Stimulated activated CD8-positive, alpha-beta memory T cell treated with anti-CD3 and anti-CD28 coated beads, Interleukin-7, amount 100 ng/mL, for 1 hour (primary cell): ENCODE measurements at places on chromosomes 12 and 14.
A peak's percentile ranks its signal among the peaks of the same experiment; 100 is the strongest.

- DNase-seq: no peak
Observed at GRCh38 chr12:109888179-109889020, 8.1 kb upstream of the GLTP start.

DNA sequence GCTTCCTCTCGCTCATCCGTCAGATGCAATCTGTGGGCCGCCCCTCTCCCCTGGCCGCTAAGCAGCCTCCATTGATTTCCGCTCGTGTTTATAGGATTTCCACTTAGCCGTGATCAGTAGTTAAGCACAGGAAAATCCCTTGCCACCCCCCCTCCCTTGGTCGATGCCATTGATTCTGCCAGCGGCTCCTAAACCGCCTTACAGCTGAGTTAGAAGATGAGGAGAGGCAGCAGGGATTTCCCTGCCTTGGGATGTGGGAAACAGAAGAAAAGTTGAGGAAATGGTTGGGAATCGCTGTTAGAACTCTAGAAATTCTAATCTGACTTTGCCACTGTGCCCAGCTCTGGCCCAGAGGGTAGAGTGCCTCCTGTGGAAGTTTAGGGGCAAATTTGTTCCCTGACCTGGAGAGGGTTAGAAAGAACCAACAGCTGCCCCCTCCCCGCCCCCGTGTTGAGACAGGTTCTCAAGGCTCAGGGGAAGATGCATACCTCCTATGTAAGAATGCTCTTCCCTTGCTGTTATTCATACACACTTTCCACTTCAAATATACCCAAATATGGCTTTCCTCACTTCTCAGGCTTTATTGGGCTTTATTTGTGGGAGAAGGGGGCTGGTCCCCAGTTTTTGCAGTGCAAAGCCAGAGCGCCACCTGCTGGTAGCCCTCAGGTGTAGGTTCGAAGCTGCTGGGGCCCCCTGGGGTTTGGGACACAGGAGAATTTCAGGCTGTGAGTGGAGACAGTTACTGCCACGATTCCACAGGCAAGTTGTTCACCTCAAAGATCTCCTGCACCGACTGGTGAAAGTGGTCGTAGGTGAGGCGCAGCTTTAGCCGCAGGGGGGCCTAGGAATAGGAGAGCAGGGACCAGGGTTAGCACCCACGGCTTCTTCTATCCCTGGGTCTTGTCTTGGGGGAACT lies 3.2 kb downstream of the THTPA start:
- DNase-seq: peak; percentile 51

GRCh38 chr14:89826596-89826995 lies 127.9 kb downstream of the EFCAB11 start:
- no peak for DNase-seq

DNA sequence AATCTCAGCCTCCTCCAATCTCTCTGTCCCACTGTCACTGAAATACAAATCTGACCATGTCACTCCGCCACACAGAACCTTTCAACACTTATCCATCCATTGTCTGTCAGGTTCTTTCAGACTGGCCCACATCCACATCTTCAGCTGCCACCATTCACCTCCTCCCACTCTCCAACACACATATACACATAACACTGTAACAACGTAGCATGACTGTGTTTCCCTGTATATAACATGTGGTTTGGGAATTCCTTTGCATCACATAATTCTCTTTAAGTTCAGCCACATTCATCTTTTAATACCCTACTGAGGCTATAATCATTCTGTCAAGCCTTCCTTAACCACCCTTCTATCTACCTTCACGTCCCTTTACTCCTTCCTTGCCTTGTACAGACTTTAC lies 99.2 kb downstream of the PPP2R5E start:
- no peak for DNase-seq

DNA sequence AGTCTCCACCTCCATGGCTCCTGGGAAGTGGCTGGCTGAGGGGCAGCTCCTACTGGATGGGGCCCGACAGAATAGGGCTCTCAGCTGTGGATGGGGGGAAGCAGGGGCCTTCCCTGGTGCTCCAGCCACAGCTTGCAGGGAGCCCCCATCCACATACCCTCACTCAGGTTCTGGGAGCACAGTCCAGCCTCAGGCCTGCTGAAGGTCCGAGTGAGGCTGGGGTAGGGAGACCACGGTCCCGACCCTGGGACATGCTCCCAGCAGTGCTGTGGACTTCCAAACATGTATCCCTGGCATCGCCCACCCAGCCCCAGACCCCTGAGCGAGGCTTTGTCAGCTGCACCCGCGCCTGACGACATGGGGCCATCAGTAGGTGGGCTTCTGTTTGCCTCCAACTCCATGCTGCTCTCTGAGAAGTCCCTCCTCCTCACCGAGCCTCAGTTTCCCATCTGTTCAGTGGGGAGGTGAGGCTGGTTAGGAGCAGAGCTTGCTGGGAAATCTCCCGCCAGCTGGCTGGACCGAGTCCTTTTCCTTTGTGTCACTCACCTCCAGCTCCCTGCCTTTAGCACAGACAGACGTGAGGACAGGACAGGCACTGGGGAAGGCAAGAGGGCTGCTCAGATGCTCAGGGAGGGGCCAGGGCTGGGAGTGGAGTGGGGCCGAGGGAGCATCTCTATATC lies 9.1 kb upstream of the ATG101 start:
- DNase-seq: no peak

- DNase-seq: no peak
Observed at GRCh38 chr12:7026854-7027253, 8.6 kb upstream of the LPCAT3 start.

- DNase-seq: no peak
Observed at GRCh38 chr14:69711065-69711464, 55.9 kb upstream of the SRSF5 start.

DNA sequence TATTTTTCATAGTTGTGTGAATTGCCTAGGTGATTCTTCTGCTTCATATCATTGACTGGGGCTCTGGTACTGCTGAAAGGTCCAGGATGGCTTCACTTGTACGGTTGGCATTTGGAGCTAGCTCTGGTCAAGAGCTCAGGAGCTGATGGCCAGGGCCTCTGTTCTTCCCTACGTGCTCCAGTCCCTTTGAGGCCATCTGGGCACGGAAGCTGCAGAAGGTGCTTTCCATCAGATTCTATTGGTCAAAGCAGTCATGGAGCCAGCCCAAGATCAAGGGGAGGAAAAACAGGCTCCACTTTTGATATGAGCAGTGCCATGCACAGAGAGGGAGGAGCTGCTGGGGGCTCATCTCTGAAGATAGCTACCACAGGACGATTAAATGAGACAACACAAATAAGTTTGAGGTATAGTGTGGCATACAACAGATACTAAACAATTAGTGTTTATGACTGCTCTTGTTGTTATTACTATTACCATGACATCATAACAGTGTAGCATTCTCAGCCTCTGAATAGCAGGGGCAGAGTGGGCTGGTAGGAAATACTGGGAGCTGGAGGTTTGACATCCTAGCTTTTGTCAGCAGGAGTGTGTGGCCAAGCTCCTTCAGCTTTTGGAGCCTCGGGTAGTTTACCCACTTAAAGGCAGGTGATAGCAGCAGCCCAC lies 10.4 kb downstream of the KRT83 start:
- DNase-seq: no peak

DNA sequence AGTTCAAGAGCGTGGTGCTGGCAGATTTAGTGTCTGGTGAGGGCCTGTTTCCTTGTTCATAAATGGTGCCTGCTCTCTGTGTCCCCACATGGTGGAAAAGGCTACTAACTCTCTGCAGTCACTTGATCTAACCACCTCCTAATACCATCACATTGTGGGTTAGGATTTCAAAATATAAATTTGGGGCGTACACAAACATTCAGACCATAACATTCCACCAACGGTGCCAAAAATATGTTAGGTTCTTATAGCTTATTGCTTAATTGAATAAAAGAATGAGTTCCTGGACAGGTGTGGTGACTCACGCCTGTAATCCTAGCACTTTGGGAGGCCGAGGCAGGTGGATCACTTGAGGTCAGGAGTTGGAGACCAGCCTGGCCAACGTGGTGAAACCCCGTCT lies 3.4 kb upstream of the DYRK2 start:
- no peak for DNase-seq
